ENCODE measurements at places on chromosomes 2 and 18. TPM values are rescaled to one million over a fixed set of nuclear protein-coding genes. Genes with fewer than 3 reads are reported as not detected.

DNA sequence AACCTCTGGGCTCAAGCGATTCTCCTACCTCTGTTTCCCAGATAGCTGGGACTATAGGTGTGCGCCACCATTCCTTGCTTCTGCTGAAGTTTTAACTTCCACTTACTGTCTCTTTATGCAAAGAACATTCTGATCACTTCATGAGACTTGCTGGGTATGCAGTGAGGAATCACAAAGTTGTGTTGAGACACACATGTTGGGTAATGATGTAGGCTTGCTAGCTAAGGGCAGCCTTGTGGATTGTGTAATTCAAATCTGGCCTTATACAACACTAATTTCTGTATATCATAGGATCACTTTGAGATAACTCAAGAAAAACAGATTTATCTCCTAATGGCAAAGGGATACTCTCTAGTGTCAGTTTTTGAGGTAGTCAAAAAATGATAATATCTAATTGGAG lies 24.2 kb downstream of the XRCC5 start:
- DNase-seq, result no peak

DNA sequence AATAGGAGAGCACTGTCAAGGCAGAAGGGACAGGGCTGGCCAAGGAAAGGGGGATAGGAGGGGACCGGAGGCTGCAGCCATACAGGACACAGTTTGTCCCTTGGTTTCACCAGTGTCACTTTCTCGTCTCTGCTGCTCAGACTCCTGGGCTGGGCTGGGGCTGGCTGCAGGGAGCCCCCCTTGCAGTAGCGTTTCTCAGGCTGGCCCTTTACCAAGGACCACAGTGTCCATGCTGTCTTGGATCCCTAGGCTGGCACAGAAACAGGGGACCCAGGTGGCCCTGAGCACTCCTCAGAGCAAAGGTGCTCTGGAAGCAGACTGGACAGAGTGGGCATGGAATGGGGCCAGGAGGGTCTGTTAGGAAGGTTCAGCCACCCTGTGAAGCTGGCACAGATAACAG lies 34.8 kb downstream of the ATOH8 start:
- no peak for DNase-seq

GRCh38 chr2:109519513-109519912 lies 94.3 kb downstream of the SEPTIN10 start:
- no peak for DNase-seq

- no peak for DNase-seq
Measured at GRCh38 chr2:105135436-105135835, 97.6 kb downstream of the MRPS9 start.

- peak; percentile 18 for DNase-seq
Measured at GRCh38 chr2:72149556-72150156, 2.0 kb upstream of the CYP26B1 start.

DNA sequence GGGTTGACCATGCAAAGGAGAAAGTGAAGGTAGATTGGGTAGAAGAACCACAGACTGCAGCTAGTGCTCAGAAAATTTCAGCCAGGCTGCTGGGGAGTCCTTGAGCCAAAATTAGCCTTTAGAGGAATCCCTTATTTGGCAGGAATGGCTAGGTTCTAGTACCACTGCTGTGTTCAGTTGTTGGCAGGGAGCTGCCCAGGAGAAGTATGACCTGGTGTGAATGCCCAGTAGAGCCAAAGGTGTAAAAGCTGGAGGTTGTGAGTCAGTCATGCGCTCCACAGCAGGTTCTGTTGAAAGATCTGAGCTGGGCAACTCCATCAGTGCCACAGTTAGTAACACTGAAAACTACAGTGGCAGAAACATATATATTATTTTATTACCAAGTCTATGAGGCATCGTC lies 36.4 kb upstream of the TBR1 start:
- no peak for DNase-seq

- DNase-seq, result no peak
Measured at GRCh38 chr2:16700551-16701259, 35.1 kb upstream of the CYRIA start.

- DNase-seq, result no peak
Measured at GRCh38 chr2:212957624-212958023, 193.8 kb downstream of the IKZF2 start.

DNA sequence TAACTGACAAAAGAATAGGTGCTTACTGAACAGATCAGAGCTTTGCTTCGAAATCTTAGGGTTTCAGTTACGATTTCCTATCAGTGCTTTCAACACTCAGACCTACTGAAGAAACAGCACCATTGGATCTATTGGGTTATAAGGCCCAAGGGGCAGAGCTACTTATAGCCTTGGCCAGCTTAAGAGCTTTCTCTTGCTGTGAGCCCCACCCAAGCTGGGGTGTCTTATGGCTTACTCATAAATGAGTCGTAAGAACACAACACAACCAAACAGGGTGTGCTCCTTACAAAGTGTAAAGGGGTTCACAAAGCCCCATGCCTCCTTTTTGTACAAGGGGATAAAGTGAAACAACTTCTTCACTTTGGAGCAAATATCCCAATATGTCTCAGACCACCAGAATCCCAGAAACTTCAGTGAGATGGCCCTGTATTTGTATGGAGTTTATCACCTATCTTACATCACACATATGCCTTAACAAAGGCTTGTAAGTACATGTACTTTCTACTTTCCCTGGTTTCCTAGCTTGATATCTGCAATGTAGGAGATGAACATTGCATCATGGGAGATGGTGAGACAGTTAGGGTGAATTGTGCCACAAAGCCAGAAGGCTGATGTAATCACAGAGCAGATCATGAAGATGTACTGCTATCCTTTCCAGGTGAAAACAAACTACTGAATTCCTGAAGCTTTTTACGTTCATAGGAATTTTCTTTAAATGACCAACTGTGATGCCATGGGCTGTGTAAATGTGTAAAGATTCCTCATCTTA lies 115.5 kb upstream of the GLI2 start:
- peak; percentile 21 for DNase-seq

GRCh38 chr2:15074751-15075700 lies 442.5 kb downstream of the LRATD1 start:
- DNase-seq, result no peak

DNA sequence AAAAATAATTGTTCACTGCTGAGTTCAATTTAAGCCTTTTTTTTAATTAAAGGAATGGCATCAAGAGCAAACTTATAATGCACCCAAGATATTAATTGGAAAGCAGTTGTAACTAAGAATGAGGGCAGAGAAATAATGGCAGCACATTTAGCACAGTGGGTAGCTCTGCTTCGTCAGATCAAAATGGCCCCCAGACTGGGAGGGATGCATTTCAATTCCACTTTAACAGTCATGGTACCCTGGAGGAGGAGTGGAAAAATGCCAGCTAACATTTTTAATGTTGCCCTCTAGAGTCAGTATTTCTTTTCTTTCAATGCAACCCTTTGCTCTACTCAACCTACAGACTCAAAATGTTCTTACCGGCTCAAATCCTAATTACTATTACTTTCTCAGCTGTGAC lies 504.8 kb upstream of the SETBP1 start:
- no peak for DNase-seq

GRCh38 chr2:71995067-71995665 lies 152.5 kb downstream of the CYP26B1 start:
- DNase-seq, result peak; percentile 61

DNA sequence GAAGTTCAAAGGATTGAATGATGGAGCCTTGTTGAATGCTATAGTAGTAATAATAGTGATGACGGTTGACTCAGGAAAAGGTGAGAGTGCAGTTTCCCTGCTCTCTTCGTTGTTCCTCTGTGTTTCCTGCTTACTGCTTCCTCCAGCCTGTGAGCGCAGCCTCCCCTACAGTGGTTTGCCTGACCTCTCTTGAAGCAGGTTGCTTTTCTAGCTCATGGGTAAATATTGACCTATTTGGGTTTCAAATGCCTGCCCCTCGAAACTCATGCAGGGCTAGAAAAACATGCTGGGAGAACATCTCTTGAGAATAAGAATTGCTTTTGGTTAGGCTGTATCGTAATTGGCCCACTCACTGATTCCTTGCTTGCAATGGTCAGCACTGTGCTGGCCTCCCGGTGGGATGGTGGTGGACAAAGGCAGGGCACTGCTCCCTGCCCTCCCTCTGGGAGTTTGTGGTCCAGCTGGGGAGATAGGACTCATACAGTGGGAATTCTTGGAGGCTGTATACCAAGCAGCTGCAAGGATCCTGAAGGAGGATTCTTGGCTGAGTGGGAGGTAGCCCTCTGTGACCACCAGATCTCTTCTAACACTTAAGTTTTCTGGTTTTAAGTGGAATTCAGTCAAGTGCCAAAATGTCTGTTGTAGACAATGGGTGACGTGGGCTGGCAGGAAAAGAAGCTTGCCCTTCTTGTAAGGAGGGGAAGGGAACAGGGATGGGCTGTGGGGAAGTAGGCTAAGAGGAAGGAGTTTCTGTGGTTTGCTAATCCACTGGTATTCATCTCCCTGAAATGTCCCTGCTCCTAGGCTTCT lies 5.4 kb upstream of the RNF181 start:
- peak; percentile 82 for DNase-seq

DNA sequence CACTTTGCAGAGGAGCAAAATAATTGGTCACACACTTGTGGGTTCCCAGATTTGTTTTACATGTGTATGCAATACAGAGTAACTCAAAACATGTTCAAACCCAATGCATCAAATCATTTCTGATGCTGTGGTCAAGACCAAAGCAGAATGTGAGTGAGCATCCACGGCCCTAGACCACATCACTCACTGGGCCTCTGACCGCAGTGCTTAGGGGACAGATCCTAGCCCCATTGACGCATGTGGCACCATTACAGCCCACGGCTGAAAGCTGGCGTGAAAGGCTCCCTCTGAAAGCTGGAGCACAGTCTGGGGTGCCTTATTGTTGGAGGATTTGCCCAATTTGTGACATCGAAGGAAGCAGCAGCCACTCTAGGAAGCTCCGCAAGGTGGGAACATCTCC lies 498.8 kb upstream of the TCF4 start:
- no peak for DNase-seq

- no peak for DNase-seq
Measured at GRCh38 chr2:20997953-20998722, 45.7 kb downstream of the APOB start.

DNA sequence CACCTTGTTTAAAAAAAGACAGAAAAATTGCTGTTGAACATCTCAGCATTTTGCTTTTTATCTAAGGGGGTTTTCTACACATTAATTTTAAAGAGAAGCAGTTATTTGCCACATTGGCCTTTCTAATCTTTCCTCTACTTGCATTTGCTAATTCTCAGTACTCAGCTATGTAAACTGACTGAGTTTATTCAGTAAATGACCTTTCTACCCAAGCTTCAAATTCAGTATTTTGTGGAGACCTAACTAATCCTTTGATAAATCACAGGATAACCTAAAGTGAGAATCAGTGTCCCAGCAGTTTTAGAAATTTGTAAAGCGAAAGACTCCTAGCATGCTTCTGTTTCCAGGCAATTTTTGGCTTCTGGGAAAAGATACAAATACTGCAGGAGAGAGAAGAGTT lies 288.4 kb downstream of the ASXL3 start:
- no peak for DNase-seq

DNA sequence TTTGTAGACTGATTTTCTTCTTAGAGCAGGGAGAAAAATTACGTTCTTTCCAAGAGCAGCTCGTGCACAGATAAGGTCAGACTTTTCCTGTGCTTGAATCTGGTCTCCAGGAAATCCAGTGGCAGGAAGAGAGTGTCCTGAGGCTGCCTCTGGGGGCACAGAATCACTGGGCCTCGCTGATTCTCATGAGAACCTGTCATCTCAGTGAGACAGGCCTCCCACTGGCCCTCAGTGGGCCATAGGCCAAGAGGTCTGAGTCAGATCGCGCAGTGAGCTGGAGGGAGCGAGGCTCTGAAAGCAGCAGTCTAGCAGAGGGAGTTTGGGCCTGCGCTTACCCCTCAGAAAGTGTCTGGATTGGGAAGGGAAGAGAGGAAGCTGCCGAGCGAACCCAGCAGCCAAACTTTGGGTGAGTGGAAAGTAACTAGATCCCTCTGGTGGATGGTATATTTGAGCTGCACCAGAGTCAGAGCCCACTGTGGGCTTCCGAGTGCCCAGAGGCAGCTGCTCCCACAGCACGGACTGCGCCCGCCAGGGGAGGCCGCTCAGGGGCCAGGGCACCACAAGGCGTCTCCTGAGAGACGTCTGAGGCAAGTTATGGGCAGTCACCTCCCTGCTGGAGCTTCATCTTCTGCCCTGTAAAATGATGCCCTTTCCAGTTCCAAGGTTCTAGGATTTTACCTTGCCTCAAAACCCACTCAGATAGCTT lies 8.2 kb downstream of the GDF7 start:
- peak; percentile 82 for DNase-seq

- no peak for DNase-seq
Measured at GRCh38 chr2:57617318-57617717, 429.3 kb upstream of the VRK2 start.

DNA sequence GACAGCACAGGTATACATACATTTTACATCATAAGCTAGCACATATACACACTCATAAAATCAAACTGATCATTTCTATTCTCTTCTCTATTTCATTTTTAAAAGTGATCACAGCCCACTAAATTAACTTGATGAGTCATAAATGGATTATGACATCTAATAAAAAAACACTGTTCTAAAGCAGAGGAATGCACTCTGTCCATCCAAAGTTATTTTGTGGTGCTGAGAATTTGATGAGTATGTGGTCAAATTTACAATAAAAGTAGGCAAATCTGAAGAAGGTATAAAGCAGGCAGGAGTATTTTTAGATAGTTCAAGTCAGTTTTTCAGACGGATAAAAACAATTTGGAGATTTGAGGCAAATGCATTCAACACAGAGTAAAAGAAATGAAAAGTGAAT lies 104.4 kb downstream of the NOL4 start:
- DNase-seq, result no peak

- DNase-seq, result no peak
Measured at GRCh38 chr2:221777119-221777518, 205.0 kb upstream of the EPHA4 start.

Gene TXNDC2
- 1.6 TPM for total RNA-seq

Gene POTEJ
- not detected for total RNA-seq

Gene EPAS1
- total RNA-seq, result 23.7 TPM

Gene FRZB
- 0.10 TPM for total RNA-seq

Gene WDR75
- total RNA-seq, result 32.0 TPM

Gene IGFBP5
- total RNA-seq, result 677 TPM

Gene CRACDL
- not detected for total RNA-seq

Gene KIF5C
- 1.3 TPM for total RNA-seq

Gene TRABD2A
- 3.7 TPM for total RNA-seq

Gene TFCP2L1
- total RNA-seq, result 0.12 TPM

Gene ANO7
- total RNA-seq, result 0.62 TPM

Gene TCF23
- total RNA-seq, result not detected
